Astrocyte (in vitro differentiated cells and primary cell): ENCODE measurements at places on chromosomes 6 and 20. TPM values are rescaled to one million over a fixed set of nuclear protein-coding genes. Genes with fewer than 3 reads are reported as not detected.

- H3K4me3 ChIP-seq, result peak overlapping the region; percentile 13
- H3K27ac ChIP-seq, result peak overlapping the region; percentile 91
- peak; percentile 71 for DNase-seq
- H3K4me1 ChIP-seq, result peaks cover 27% of the 10 kb centered on the region
- H3K36me3 ChIP-seq, result no peaks in the 10 kb centered on the region
Measured at GRCh38 chr6:2790588-2791449, 25.6 kb downstream of the WRNIP1 start.

DNA sequence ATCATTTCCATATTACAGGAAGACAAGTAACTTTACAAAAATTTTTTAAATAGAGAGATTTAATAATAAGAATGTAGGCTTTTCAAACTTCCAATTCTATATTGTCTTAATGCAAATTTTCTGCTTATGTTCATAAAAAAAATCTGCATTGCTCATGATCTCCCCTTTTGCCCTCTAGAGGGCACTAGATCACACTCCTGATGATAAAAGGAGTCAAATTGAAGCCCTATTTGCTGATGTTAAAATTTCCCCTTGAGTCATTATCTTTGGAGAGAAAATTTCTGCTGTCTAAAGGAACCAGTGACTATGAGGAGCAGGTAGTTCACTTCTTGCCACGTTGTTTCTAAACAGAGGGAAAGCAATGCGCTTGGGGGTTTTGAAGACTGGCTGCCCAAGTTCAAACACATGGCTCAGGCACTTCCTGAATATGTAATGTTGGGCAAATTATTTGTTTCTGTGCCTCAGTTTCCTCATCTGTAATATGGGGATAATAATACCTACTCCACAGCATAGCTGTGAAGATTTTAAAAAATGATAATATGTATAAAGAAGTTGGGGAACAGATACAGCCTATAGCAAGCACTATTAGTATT, 874.2 kb downstream of the TFAP2A start:
- peaks cover 11% of the 10 kb centered on the region for H3K4me1 ChIP-seq
- no peak overlapping the region for H3K27ac ChIP-seq
- H3K4me3 ChIP-seq, result no peak overlapping the region

Gene BANF2
- not detected in 2 replicates for total RNA-seq

Gene CLDN20
- total RNA-seq, result not detected in 2 replicates

- peaks cover 33% of the 10 kb centered on the region for H3K4me1 ChIP-seq
- H3K4me3 ChIP-seq, result no peak overlapping the region
- no peak for DNase-seq
- H3K27me3 ChIP-seq, result no peaks in the 10 kb centered on the region
- H3K27ac ChIP-seq, result no peak overlapping the region
- H3K36me3 ChIP-seq, result no peaks in the 10 kb centered on the region
Measured at GRCh38 chr6:149211046-149211571, 106.4 kb upstream of the TAB2 start.

DNA sequence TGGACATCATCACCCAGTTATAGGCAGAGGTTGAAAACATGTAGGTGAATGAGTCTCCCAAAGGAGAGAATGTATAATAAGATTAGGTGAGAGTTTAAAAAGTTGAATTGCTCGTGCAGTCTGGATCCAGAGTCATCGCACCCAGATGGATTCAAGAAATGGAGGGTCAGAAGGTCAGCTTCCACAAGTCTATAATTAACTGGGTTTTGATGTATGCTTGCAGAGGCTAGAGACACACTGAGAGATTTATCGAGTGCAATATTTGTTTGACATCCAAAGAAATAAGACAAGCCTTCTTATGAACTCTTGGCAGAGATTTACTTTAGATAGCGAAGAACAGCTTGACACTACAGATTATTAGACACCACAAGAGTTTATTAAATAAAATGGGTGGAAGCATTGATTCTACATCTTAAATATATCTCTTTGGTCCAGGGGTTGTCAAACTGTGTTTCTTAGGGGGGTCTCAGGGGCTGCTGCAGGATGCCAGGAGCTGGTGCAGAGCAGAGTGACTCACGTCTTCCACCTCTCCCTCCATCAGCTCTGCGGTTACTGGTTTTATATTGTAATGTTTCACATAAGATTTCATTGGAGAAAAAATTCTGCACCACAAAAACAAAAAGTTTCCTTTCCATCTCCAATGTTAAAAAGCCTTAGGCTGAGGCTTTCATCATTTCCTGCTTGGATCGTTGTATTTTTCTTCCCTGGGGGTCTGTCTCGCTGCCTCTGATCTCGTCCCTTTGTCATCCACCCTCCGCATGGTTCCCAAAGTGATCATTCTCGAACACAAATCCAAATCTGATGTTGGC, 176.2 kb upstream of the AHI1 start:
- no peaks in the 10 kb centered on the region for H3K36me3 ChIP-seq
- no peaks in the 10 kb centered on the region for H3K27me3 ChIP-seq
- peak; percentile 63 for DNase-seq
- no peak overlapping the region for H3K4me3 ChIP-seq
- peaks cover 5% of the 10 kb centered on the region for H3K4me1 ChIP-seq

- H3K27me3 ChIP-seq, result no peaks in the 10 kb centered on the region
- no peaks in the 10 kb centered on the region for H3K36me3 ChIP-seq
- DNase-seq, result no peak
- no peak overlapping the region for H3K27ac ChIP-seq
- H3K4me1 ChIP-seq, result no peaks in the 10 kb centered on the region
Measured at GRCh38 chr20:52752023-52752422, 220.1 kb upstream of the TSHZ2 start.

- no peak overlapping the region for H3K4me3 ChIP-seq
- no peak for DNase-seq
- no peaks in the 10 kb centered on the region for H3K27me3 ChIP-seq
- no peak overlapping the region for H3K27ac ChIP-seq
Measured at GRCh38 chr20:6069669-6070068, 15.8 kb upstream of the LRRN4 start.

GRCh38 chr6:87498048-87498447, 25.3 kb downstream of the SLC35A1 start:
- H3K4me3 ChIP-seq, result no peak overlapping the region
- no peaks in the 10 kb centered on the region for H3K4me1 ChIP-seq
- no peaks in the 10 kb centered on the region for H3K27me3 ChIP-seq
- no peak for DNase-seq
- no peak overlapping the region for H3K27ac ChIP-seq

Gene ITCH
- total RNA-seq, result 73.6 and 79.0 TPM in 2 replicates

DNA sequence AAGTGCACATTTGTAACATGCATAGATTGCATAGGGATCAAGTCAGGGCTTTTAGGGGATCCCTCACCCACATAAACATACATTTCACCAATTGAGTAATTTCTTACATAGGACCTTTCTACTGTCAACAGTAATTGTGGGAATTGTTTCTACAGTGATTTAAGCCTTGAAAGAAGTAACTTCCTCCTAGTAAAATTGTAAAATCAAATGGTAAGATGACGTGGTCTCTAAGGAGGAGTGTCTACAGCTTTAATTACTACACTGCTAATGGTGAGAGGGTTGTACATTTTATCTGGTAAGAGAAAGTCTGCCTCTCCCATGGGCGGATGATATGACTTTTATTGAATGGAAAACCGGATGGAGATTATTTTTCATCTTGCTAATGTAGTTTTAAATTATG, 98.0 kb downstream of the RPP40 start:
- H3K4me1 ChIP-seq, result no peaks in the 10 kb centered on the region
- DNase-seq, result no peak
- no peak overlapping the region for H3K27ac ChIP-seq

GRCh38 chr6:157229132-157229618, 94.1 kb downstream of the TMEM242 start:
- H3K36me3 ChIP-seq, result no peaks in the 10 kb centered on the region
- DNase-seq, result no peak
- no peaks in the 10 kb centered on the region for H3K27me3 ChIP-seq
- H3K4me1 ChIP-seq, result no peaks in the 10 kb centered on the region
- H3K27ac ChIP-seq, result no peak overlapping the region
- H3K4me3 ChIP-seq, result no peak overlapping the region

Gene ZDHHC14
- 6.8 and 7.2 TPM in 2 replicates for total RNA-seq

DNA sequence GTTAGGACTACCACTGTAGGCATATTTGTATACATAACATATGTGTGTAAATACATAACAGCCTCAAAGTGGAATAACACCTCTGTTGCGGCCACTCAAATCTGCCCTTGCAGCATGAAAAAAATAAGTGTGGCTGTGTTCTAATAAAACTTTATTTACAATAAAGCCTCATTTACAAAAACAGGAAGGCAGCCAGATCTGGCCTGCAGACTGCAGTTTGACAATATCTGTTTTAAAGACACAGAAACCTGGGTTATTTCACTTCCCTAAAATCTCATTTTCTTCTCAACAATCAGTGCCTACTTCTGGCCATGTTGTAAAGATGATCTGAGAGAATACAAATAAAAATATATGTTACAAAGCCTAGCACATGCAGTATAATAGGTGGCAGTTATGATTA, 53.9 kb upstream of the SCML4 start:
- peaks cover 41% of the 10 kb centered on the region for H3K36me3 ChIP-seq
- no peaks in the 10 kb centered on the region for H3K4me1 ChIP-seq
- H3K27ac ChIP-seq, result no peak overlapping the region
- no peak for DNase-seq
- no peaks in the 10 kb centered on the region for H3K27me3 ChIP-seq

DNA sequence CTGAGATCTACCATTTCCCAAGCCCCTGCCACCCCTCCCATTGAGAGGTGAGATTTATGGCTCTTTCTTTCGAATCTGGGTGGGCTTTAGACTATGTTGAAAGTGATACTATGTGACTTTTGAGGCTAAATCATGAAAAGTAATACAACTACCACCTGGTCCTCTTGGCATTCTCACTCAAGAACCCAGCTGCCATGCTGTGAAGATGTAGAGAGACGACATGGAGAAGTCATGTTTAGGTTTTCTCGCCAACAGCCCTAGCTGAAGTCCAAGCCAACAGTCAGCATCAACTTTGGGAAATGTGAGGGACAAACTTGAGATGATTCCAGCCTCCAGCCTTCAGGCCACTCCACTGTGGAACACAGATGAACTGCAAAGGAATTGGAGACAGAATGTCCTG, 108.7 kb downstream of the SCP2D1 start:
- no peaks in the 10 kb centered on the region for H3K27me3 ChIP-seq
- no peaks in the 10 kb centered on the region for H3K36me3 ChIP-seq
- no peak overlapping the region for H3K27ac ChIP-seq
- no peak overlapping the region for H3K4me3 ChIP-seq
- H3K4me1 ChIP-seq, result no peaks in the 10 kb centered on the region

Gene GSS
- total RNA-seq, result 44.6 and 46.4 TPM in 2 replicates

DNA sequence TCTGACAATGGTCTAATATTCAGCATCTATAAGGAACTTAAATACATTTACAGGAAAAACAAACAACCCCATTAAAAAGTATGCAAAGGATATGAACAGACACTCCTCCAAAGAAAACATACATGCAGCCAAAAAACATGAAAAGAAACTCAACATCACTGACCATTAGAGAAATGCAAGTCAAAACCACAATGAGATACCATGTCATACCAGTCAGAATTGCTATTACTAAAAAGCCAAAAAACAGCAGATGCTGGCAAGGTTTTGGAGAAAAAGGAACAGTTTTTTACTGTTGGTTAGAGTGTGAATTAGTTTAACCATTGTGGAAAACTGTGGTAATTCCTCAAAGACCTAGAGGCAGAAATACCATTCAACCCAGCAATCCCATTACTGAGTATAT, 339.0 kb upstream of the ADGRB3 start:
- H3K4me1 ChIP-seq, result no peaks in the 10 kb centered on the region
- H3K36me3 ChIP-seq, result no peaks in the 10 kb centered on the region
- no peak overlapping the region for H3K27ac ChIP-seq
- H3K4me3 ChIP-seq, result no peak overlapping the region

DNA sequence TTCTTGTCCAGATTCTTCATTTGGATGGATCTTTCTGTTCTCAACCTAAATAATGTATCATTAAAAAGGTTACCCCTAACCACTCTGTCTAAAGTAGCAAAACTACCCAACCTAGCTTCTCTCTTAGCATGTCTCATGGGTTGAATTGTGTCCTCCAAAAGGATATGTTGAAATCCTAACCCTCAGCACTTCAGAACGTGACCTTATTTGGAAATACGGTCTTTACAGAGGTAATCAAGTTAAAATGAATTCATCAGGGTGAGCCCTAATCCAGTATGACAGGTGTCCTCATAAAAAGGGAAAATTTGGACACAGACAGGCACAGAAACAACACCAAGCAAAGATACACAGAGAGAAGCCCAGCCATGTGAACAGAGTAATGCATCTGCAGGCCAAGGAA, 6.1 kb upstream of the FRK start:
- H3K4me1 ChIP-seq, result no peaks in the 10 kb centered on the region
- no peak overlapping the region for H3K4me3 ChIP-seq
- H3K36me3 ChIP-seq, result no peaks in the 10 kb centered on the region
- H3K27me3 ChIP-seq, result no peaks in the 10 kb centered on the region
- DNase-seq, result no peak

GRCh38 chr6:52603000-52603795, 26.3 kb upstream of the TRAM2 start:
- H3K36me3 ChIP-seq, result no peaks in the 10 kb centered on the region
- peaks cover 17% of the 10 kb centered on the region for H3K4me1 ChIP-seq
- H3K27me3 ChIP-seq, result no peaks in the 10 kb centered on the region
- no peak overlapping the region for H3K4me3 ChIP-seq
- peak; percentile 70 for DNase-seq
- peak overlapping the region; percentile 45 for H3K27ac ChIP-seq

DNA sequence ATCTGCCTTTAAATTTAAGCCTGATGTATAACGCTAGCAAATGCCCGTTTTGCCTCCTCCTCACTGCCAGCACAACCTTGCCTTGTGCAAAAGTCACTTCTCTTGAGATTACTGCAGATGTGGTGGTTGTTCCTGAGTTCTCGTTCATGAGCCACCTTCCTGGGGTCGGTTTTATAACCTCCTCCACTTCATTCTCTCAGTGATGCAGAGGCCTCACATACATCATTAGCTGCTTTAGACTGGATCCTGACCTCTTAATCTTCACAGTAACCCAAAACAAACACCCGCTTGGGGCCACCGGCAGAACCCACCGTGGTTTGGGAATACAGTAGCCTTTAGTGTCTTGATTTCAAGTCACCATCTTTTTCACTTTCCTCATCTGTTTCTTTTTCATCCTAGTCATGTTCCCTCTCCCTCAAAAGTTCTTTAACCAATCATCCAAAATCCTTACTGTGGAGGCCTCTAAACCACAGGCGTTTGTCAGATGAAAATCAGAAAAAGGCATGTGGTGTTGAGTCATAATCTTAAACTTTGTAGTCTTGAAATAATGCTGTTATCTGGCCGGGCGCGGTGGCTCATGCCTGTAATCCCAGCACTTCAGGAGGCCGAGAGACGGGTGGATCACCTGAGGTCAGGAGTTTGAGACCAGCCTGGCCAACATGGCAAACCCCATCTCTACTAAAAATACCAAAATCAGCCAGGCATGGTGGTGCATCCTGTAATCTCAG, 430.3 kb upstream of the SOX4 start:
- peak overlapping the region; percentile 53 for H3K27ac ChIP-seq
- no peak overlapping the region for H3K4me3 ChIP-seq
- peak; percentile 93 for DNase-seq
- peaks cover 7% of the 10 kb centered on the region for H3K4me1 ChIP-seq
- H3K36me3 ChIP-seq, result no peaks in the 10 kb centered on the region

Gene CARMIL1
- total RNA-seq, result 19.1 and 21.3 TPM in 2 replicates

- DNase-seq, result no peak
- H3K36me3 ChIP-seq, result no peaks in the 10 kb centered on the region
- no peaks in the 10 kb centered on the region for H3K4me1 ChIP-seq
- no peak overlapping the region for H3K27ac ChIP-seq
Measured at GRCh38 chr6:33107641-33108040, 31.9 kb downstream of the HLA-DPB1 start.

- H3K4me3 ChIP-seq, result peak overlapping the region; percentile 26
- no peaks in the 10 kb centered on the region for H3K27me3 ChIP-seq
- H3K36me3 ChIP-seq, result peaks cover 36% of the 10 kb centered on the region
- peak overlapping the region; percentile 99 for H3K27ac ChIP-seq
- peaks cover 65% of the 10 kb centered on the region for H3K4me1 ChIP-seq
- peak; percentile 72 for DNase-seq
Measured at GRCh38 chr6:158039178-158039557, 57.5 kb downstream of the SYNJ2 start.

GRCh38 chr20:41082306-41082705, 53.7 kb downstream of the TOP1 start:
- H3K4me3 ChIP-seq, result no peak overlapping the region
- H3K4me1 ChIP-seq, result peaks cover 5% of the 10 kb centered on the region
- DNase-seq, result no peak
- H3K36me3 ChIP-seq, result peaks cover 45% of the 10 kb centered on the region
